ENCODE measurements at places on chromosomes 7 and 10.
A peak's percentile ranks its signal among the peaks of the same experiment; 100 is the strongest.

DNA sequence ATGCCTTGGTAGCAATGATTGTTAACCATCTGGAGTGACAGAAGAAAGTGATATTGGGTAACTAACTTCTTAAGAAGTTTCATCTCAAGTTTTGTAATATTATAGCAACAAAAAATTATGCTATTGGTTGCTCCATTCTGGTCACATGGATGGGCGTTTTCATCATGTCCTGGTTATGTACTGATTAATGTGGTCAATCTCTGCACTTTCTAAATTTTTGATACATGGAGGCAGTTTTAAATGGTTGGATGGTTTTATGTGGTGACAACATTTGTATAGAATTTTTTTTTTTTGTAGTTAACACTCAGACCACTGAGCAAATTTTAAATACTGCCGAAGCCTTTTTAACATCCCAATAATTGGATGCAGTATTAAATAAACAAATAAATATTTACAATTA is 55.2 kb upstream of the CCAR1 start:
- peak; percentile 78 for DNase-seq

DNA sequence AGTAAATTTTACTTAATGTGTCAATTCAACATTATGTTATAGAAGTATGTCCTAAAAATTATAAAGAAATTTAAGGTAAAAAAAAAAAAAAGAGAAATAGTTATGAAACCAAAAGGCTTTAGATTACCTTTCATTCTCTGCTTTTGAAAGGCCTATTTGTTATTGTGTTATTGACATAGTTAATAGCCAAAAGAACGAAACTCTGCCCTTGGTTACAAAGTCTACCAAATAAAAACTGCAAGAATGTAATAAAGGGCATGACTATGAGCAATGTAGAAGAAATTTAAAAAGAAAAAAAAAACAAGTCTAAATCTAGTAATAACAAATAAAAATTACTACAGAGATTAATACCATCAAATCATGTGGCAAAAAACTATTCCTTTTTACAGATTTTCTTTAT is 10.6 kb downstream of the ACBD5 start:
- no peak for DNase-seq

DNA sequence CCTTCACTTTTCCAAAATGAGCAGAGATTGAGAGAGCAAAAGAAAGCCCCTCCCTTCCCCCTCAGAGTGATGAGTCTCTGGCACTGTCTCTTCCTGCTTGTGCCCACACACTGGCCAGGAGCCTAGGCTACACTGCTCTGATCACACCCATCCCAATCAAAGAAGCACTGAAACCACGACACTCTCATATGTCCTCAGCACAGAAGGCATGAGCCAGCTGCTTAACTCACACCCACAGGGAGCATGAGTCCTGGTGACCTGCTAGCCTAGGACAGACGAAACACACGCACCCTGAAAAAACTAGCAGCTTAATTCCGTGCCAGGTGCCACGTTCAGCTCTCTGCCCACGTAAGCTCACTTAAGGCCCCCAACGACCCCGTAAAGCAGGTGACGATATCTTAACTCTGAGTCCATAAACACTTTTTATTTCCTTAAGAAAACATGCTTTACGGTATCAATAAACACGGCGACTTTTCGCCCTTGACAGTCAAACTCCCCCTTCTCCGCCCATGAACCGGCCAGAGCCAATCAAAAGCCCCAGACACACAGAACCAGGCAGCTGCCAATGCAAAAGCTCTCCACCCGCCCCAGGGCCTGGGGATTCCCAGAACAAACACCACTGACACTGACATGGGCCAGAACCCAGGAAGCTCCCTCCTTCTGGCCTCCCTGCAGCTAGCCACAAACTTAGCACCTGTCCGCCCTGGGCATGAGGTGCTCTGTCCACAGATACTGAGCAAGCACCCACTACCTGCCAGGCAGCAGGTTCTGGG is 69.0 kb downstream of the TNRC18 start:
- DNase-seq, result peak; percentile 43

DNA sequence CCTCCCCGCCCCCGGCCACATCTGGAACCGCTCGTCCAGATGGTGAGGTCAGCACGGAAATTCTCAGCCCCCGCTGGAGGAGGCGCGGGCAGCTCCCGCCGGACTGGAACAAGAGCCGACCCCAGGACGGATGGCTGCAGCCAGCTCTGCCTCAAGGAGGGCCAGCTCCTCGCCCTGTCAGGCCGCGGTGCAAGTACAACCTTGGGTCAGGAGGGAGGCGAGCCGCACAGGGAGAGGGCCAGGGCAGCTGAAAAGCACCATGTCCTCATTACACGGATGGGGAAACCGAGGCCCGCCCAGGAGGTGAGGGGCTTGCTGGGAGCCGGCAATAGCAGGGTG is 3.8 kb upstream of the GRIFIN start:
- DNase-seq, result no peak

DNA sequence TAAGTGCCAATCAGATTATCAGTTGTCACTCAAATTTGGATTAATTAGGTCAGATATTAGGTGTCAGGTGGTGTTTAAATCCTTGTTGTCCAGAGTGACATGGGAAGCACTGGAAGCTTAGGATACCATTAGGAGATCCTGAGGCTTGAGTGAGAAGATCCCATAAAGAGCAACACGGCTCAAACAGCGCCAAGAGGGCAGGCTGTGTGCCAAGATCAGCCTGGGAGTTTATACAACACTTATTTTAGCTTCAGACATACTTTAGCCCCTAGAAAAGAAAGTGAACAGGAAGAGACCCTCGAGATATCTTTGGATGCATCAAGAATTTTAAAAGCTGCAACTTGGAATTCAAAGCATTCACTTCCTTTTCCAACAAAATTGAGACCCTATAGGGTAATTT is 14.2 kb upstream of the ACTA2 start:
- DNase-seq, result peak; percentile 71

DNA sequence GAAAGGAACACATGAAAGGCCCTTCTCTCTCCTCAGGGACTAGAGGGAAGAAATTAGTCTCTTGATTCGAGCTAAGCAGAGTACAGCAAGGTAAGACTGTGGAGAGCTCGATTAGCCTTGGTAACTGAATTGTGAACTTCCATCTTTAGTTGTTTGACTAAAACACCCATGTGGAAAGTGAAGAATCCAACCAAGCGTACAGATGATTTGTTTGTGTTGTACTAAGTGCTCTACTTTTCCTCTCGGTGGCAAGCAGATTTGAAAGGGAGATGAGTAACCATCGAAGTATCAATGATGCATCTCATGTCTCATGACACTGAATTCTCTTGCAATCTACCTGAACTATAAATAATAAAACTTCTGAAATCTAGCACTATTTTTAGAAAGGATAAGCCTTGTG is 80.7 kb downstream of the FZD1 start:
- DNase-seq, result no peak

Data from EH (cell line).